ENCODE measurements at places on chromosomes 7 and 10.

DNA sequence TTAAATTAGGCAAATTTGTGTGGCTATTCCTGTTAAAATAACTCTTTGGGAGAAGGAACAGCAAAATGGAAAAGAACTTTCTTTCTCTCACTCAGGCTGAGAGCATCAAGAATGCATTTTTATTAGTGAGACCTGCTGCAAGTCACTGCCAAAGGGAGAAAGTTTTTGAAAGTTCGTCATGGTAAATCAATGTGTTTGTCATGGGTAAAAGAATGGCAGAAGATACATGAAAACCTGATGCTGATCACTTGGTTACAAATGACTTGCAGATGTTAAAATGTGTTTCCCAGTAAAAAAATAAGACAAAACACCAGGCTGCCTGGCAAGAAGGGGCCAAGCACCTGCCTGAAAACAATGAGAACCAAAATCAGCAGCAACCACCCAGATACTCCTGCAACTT is 484.7 kb upstream of the NRP1 start:
- DNase-seq: no peak

DNA sequence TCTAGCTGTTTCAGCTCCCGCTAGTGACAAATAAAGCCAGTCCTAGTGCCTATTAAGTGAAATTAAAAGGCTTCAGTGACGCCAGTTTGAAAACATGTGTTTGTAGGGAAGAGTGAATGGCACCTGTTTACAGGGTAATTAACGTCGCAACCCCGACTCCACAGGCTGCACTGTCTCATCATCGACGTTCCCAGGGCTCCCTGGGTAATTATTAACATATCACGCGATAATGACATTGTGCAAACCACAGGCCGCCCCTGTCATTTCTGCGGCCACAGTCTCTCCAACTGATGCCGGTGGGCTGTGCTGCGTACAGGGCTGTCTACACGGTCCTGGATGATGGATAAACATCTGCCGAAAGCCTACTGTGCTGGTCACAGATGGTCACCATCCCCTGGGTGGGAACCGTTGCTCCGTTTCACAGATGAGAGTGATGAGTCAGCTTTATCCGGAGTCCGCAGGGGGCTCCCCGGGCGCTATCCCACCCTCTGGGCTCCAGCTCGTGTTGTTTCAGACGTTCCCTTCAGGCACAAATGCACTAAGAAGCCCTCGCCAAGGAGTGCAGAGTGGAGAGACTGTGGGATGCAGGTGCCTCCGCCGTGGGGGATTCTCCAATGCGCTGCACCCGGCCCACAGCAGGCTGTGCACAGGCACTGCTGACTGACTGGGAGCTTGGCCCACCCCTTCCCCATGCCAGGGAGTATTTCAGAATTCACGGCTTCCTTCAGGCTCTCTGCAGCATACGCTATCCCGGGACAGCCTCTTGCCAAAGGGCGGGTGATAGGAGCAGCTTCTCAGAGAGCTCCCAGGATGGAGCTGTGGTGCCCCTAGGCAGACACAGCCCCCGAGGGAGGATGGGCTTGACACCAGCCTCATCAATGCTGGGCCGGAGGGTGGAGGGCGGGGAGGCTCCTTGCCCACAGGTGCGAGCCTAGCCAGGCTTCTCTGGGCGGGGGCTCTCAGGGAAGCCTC is 491.8 kb upstream of the FOXK1 start:
- no peak for DNase-seq

GRCh38 chr7:106862317-106863089 is 2.6 kb upstream of the PIK3CG start:
- DNase-seq: no peak

DNA sequence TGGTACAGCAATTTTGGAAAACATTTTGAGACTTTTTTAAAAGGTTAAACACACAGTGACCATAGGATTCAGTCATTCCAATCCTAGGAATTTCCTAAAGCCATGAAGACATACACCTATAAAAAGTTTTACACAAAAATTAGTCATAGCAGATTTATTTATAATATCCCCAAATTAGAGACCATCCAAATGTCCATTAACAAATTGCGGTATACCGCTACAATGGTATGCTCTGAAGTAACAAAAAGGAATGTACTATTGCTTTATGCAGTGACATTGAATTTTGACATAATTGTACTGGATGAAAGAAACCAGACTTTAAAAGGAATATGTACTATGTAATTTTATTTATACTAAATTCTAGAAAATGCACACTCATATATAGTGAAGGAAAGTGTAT is 362.8 kb downstream of the HGF start:
- DNase-seq: no peak

GRCh38 chr7:39272111-39272510 is 294.1 kb upstream of the YAE1 start:
- no peak for DNase-seq

DNA sequence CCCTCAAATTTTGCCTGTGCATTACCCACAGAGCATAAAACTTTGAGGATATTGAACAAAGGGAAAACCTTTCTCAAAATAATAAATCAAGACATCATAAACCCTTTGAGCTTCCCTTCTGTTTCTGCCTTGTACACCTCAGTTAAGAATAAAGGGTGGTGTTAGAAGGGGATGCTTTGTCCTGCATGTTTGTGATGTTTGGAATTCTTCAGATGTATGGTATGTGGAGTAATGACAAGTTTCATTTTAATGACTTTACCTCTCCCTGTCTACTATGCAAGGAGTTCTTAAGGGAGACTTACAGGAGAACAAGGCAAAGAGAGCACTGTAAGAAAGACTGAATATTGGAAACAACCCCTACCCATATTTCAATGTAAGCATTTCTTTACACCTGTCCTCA is 99.2 kb downstream of the HECW1 start:
- no peak for DNase-seq

- DNase-seq: no peak
These were observed 32.1 kb downstream of the NRP1 start for GRCh38 chr10:33302208-33302829.
